Glutamatergic neuron (in vitro differentiated cells): ENCODE measurements at places on chromosomes 6 and 20. TPM values are rescaled to one million over a fixed set of nuclear protein-coding genes. Genes with fewer than 3 reads are reported as not detected.

PNLDC1 gene
- total RNA-seq: not detected

STMND1 gene
- not detected for total RNA-seq

CRISP2 gene
- total RNA-seq: not detected

REV3L gene
- 33.3 TPM for total RNA-seq

CASP8AP2 gene
- total RNA-seq: 20.3 TPM

ASF1A gene
- 56.1 TPM for total RNA-seq

HDGFL1 gene
- not detected for total RNA-seq

HLA-DOB gene
- not detected for total RNA-seq

PPP1R3G gene
- not detected for total RNA-seq

PAQR8 gene
- 2.7 TPM for total RNA-seq

ISM1 gene
- 0.32 TPM for total RNA-seq

COL11A2 gene
- total RNA-seq: 3.8 TPM
